Fibroblast of lung (primary cell): ENCODE measurements at places on chromosomes 3 and 15. TPM values are rescaled to one million over a fixed set of nuclear protein-coding genes. Genes with fewer than 3 reads are reported as not detected.

SNUPN gene
- 32.1 and 35.9 TPM in 2 replicates for polyA plus RNA-seq

LRTM1 gene
- 0.43 TPM in 1 of 2 replicates, not detected in the other for polyA plus RNA-seq

SSUH2 gene
- 0.02 TPM in 1 of 2 replicates, not detected in the other for polyA plus RNA-seq

GOLGA8J gene
- polyA plus RNA-seq, result not detected in 2 replicates

TMCO5A gene
- polyA plus RNA-seq, result not detected in 2 replicates

DNAJC19 gene
- polyA plus RNA-seq, result 31.5 and 37.6 TPM in 2 replicates

UROC1 gene
- not detected in 2 replicates for polyA plus RNA-seq

C3orf85 gene
- not detected in 2 replicates for polyA plus RNA-seq

ARGFX gene
- polyA plus RNA-seq, result not detected in 2 replicates

ISLR gene
- polyA plus RNA-seq, result 17.3 and 34.0 TPM in 2 replicates

DUSP7 gene
- polyA plus RNA-seq, result 23.7 and 26.5 TPM in 2 replicates

GRM7 gene
- not detected in 2 replicates for polyA plus RNA-seq

CX3CR1 gene
- not detected in 2 replicates for polyA plus RNA-seq

SRP14 gene
- polyA plus RNA-seq, result 434 and 465 TPM in 2 replicates

TCTA gene
- polyA plus RNA-seq, result 51.6 and 57.8 TPM in 2 replicates

CKMT1B gene
- polyA plus RNA-seq, result 0.03 TPM in 1 of 2 replicates, not detected in the other

TGM5 gene
- 0.03 TPM in 1 of 2 replicates, not detected in the other for polyA plus RNA-seq

SLC22A14 gene
- 0.05 TPM in 1 of 2 replicates, not detected in the other for polyA plus RNA-seq

IQCF5 gene
- polyA plus RNA-seq, result not detected in 2 replicates

CCRL2 gene
- 0.46 and 3.7 TPM in 2 replicates for polyA plus RNA-seq

SAXO2 gene
- polyA plus RNA-seq, result 0.36 and 0.58 TPM in 2 replicates

PGBD4 gene
- polyA plus RNA-seq, result 1.4 and 1.6 TPM in 2 replicates

SEMA3B gene
- polyA plus RNA-seq, result 17.6 and 23.5 TPM in 2 replicates

GOLGA6D gene
- not detected in 2 replicates for polyA plus RNA-seq

OSTN gene
- 0.34 and 0.99 TPM in 2 replicates for polyA plus RNA-seq
